ENCODE measurements at places on chromosomes 4 and X.

GRCh38 chr4:143234153-143234552, 49.4 kb downstream of the USP38 start:
- no peak for DNase-seq

DNA sequence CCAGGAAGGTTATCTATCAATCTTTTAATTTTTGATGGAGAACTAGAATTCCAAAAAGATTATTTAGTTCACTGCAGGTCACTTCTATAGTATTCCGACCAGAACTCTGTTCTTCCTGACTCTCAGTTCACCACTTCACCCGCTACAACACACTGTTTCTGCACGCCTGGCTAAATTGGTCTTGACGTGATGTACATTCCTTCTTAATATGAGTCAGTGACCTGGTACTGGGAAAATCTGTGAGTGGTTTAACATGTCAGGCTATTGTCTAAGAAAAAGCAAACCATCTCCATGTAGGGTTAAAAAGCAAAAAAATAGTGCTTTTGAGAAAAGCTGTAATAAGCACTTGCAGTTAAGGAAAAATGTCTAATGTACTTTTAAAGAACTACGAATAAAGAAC, 120.4 kb downstream of the NDST3 start:
- DNase-seq: no peak

- no peak for DNase-seq
These were observed 137.8 kb downstream of the UCHL1 start for GRCh38 chr4:41394481-41394894.

- no peak for DNase-seq
These were observed 366.5 kb upstream of the BOD1L1 start for GRCh38 chr4:13994016-13994415.

- no peak for DNase-seq
These were observed 52.9 kb downstream of the TRMT44 start for GRCh38 chr4:8493484-8493883.

DNA sequence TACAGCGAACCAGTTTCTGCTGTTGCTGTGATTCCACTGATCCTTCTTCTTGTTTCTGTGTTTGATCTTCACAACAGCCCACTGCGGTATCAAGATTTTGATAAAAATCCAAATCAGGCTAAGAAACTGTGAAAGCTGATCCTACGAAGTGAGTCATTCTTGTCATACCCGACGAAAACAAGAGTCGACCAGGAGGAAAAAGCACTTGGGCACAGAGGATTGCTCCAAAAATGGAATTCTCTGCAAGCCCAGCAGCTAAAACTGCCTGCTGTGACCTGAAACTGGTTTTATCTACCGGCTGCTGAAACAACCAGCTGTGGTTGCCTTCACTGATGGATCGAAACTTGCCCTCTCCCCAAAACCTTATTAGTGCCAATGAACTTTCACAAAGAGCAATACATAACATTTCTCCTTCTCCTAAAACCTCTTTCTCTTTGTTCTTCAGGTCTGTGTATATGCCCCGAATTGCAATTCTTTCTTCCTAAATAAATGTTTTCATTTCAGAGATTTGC, 607.0 kb upstream of the PRKX start:
- DNase-seq: no peak

GRCh38 chr4:93852680-93853079, 24.1 kb downstream of the ATOH1 start:
- DNase-seq: no peak

GRCh38 chr4:140876615-140877364, 120.6 kb upstream of the TBC1D9 start:
- DNase-seq: no peak

DNA sequence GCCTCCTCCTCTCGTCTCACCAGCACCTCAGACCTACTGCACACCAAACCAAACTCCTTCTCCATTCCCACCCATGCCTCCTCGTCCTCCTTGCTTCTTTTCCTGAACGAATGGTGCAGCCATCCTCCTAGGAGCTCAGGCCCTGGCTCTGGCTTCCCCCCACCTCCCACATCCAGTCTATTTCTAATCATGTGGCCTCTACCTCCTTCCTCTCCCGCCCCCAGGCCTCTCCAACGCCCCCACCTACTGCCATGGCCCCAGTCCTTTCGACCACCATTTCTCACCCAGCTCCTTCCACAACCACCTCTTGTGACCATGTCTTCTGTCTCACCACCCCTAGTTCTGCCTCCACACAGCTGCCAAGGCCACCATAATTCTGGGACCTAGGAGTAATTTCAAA, 127.1 kb downstream of the PJA1 start:
- DNase-seq: no peak

GRCh38 chr4:138677212-138677611, 338.4 kb upstream of the NOCT start:
- DNase-seq: no peak

DNA sequence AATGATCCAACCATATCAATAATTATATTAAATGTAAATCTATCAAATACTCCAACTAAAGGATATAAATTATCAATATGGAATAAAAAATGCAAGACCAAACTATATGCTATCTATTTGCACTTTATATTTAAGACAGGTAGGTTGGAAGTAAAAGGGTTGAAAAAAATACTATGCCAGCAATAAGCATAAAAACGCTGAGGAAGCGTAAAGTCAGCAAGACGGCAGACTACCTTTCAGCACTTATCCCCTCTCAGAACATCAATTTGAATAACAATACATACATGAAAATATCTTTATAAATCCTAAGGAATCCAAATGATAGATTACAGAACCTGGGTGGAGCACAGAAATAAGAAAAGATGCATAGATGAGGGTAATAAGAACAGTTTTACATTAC, 14.0 kb upstream of the GABRA3 start:
- no peak for DNase-seq

GRCh38 chr4:55398461-55398860, 2.7 kb downstream of the TMEM165 start:
- DNase-seq: no peak

- no peak for DNase-seq
These were observed 4.6 kb downstream of the RNF175 start for GRCh38 chr4:153755186-153755585.

GRCh38 chr4:145670422-145670821, 9.5 kb upstream of the C4orf51 start:
- DNase-seq: no peak

GRCh38 chr4:39357002-39357401, 9.2 kb downstream of the RFC1 start:
- DNase-seq: no peak

DNA sequence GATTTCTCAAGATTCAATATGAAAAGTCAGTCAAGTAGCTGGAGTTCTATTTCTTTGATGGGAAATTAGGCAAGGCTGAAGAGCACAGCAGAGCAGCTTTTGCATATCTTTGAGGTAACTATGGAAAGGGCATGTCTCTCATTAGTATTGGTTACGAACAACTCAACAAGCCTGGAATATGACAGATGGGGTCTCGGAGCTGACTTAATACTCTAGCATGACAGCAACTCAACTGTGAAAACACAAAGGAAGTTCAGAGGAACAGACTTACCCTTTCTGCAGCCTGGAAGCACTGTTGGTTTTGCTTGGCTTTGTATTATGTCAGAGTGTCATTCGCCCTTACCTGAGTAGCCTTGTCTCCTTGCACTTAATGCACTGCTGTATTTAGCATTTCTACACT, 79.9 kb upstream of the AADAT start:
- DNase-seq: no peak

All from posterior cingulate gyrus (tissue), 11 donors.